ENCODE measurements at places on chromosomes 3 and 15. TPM values are rescaled to one million over a fixed set of nuclear protein-coding genes. Genes with fewer than 3 reads are reported as not detected.

The EPHB1 gene
- 5.2 TPM for total RNA-seq

The TLR9 gene
- total RNA-seq: not detected

The AQP9 gene
- not detected for total RNA-seq

The GRK7 gene
- total RNA-seq: not detected

DNA sequence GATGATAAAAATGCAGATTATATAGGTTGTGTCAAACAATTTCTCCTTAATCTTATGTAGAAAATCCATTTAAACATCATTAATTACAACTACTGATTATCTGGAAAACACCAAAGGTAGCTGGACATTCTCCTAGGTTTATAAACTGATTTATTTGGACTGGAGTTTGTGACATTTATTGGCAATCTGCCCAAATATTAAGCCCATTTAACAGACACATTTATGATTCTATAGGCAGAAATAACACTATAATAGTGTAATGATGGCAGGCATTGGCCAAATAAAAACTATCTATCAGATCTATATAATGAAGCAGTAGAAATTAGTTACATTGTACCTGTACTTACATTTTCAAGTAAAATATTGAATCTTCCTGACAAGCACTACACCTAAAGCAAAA is 117.8 kb downstream of the TFDP2 start:
- H3K36me3 ChIP-seq: no peaks in the 10 kb centered on the region
- H3K4me3 ChIP-seq: no peak overlapping the region
- no peaks in the 10 kb centered on the region for H3K27me3 ChIP-seq
- no peak for DNase-seq

DNA sequence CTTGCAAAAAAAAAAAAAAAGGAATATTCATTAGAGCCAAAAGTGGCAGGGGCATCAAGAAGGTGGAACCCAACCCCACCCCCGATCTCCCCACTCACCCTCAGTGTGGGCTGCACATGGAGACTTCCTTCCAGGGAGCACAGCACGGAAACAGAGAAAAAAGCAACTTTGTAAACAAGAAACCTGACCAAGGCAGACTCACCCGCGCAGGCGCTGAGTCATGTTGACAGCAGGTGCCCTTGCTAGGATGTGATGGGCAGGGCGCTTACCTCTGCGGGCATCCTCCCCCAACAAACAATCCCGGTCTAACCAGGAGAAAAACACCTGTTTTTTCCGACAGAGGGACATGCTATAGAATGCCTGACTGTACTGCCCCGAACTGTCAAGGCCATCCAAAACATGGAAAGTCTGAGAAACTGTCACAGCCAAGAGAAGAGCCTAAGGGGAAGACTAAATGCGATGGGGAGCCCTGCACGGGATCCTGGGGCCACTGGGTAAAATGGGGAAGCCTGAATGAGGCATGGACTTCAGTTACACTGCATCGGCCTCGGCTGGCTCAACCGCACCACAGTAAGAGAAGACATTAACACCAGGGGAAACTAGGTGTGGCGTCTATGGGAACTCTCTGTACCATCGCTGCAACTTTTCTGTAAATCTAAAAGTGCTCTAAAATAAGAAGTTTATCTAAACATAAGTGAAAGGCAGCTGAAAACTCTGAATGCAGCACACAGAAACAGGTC is 66.7 kb upstream of the GATA2 start:
- H3K4me3 ChIP-seq: no peak overlapping the region
- peaks cover 16% of the 10 kb centered on the region for H3K27me3 ChIP-seq
- H3K27ac ChIP-seq: no peak overlapping the region
- no peaks in the 10 kb centered on the region for H3K36me3 ChIP-seq
- peaks cover 20% of the 10 kb centered on the region for H3K4me1 ChIP-seq

GRCh38 chr3:42349765-42350594 is 60.4 kb downstream of the LYZL4 start:
- H3K27ac ChIP-seq: no peak overlapping the region
- H3K4me3 ChIP-seq: no peak overlapping the region
- no peaks in the 10 kb centered on the region for H3K27me3 ChIP-seq
- H3K36me3 ChIP-seq: no peaks in the 10 kb centered on the region
- DNase-seq: no peak

GRCh38 chr3:196360586-196360985 is 22.4 kb upstream of the TM4SF19 start:
- H3K27ac ChIP-seq: no peak overlapping the region
- peaks cover 4% of the 10 kb centered on the region for H3K4me1 ChIP-seq
- no peak overlapping the region for H3K4me3 ChIP-seq
- H3K36me3 ChIP-seq: peaks cover 21% of the 10 kb centered on the region
- H3K27me3 ChIP-seq: no peaks in the 10 kb centered on the region

GRCh38 chr15:74776821-74777768 is 4.8 kb upstream of the CSK start:
- H3K27me3 ChIP-seq: peaks cover 19% of the 10 kb centered on the region
- H3K4me3 ChIP-seq: no peak overlapping the region
- no peaks in the 10 kb centered on the region for H3K36me3 ChIP-seq
- H3K4me1 ChIP-seq: peaks cover 14% of the 10 kb centered on the region

DNA sequence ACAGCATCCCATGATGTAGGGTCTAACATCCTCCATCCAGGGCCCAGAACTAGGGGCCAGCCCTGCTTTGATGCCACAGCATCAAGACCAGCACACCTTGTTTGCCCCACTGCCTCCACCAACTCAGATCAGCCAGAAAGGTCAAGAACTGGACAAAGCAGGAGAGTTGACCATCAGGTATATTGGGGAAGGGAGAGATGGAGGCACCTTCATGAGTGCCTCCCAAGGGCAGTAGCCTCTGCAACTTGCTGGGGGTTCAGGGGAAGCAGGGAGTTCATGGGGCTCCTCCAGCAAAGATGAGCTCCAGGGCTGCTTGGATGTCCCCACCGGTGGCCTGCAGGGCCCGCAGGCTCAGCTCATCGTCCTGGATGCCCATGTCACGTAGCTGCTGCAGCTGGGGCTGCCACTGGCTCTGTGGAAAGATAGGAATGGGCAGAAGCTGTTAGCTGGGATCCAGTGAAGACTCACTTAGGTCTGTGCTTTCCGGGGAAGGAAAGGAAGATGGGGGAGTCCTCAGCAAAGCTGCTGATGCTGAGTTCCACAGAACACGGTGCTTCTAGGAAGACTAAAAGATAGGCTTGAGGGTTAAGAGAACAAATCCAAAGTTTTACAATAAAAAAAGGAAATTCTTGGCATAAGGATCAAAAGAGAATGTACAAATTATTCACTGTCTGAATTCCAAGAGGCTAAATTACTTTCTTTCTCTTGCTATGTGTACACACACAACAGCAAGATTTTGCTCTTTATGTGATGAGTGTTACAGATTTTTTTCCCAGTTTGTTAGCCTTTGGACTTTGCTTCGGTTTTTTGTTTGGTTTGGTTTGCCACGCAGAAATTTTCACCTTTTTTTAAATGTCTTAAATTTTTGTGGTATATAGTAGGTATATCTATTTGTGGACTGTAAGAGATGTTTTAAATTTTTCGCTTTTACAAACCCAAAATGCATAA is 12.3 kb upstream of the SEMA7A start:
- H3K4me3 ChIP-seq: no peak overlapping the region
- no peak overlapping the region for H3K27ac ChIP-seq
- DNase-seq: no peak
- H3K27me3 ChIP-seq: no peaks in the 10 kb centered on the region

GRCh38 chr15:88891540-88892254 is 3.6 kb downstream of the HAPLN3 start:
- H3K4me1 ChIP-seq: peaks cover 11% of the 10 kb centered on the region
- no peak overlapping the region for H3K4me3 ChIP-seq
- H3K27me3 ChIP-seq: peaks cover 4% of the 10 kb centered on the region

DNA sequence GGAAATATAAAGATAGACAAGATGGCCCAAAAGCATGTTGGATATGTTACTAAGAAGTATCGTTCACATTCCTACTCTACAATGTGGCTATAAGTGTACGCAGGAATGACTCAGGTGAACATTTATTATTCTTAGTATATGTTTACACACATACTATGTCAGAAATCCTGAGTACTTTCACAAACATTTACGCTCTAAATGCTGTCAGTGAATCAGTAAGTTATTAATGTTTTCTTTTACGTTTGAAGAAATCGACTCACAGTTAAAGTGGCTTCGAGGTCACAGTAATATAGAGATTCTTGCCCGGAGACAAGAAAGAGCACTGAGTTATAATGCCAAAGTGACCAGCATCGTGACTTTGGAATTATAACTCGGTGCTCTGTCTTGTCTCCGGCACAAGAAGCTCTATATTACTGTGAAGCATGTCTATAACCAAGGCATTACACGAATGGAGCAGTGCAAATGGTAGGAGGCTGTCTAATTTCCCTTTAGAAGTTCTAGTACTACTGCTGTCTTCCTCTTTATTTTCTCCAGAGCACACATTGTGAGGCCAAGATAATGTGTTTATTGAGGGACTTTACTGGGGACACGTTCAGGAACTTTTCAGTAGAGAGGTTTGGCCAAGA is 61.8 kb upstream of the P3H2 start:
- H3K27me3 ChIP-seq: no peaks in the 10 kb centered on the region
- H3K4me1 ChIP-seq: no peaks in the 10 kb centered on the region
- no peaks in the 10 kb centered on the region for H3K36me3 ChIP-seq
- H3K27ac ChIP-seq: no peak overlapping the region
